ENCODE measurements at places on chromosomes 4 and X.

- no peak for DNase-seq
Measured at GRCh38 chr4:23483320-23483960, 406.4 kb downstream of the PPARGC1A start.

DNA sequence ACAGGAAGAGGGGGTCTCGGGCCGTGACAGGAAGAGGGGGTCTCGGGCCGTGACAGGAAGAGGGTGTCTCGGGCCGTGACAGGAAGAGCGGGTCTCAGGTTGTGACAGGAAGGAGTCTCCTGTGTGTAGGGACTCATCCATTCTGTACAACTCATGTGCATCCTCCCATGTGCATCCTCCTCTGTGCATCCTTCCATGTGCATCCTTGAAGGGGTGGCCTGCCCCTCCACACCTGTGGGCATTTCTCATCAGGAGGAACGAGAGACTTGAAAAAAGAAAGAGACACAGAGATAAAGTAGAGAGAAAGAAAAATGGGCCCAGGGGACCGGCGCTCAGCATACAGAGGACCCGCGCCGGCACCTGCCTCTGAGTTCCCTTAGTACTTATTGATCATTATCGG is 30.2 kb upstream of the PLCXD1 start:
- no peak for DNase-seq

DNA sequence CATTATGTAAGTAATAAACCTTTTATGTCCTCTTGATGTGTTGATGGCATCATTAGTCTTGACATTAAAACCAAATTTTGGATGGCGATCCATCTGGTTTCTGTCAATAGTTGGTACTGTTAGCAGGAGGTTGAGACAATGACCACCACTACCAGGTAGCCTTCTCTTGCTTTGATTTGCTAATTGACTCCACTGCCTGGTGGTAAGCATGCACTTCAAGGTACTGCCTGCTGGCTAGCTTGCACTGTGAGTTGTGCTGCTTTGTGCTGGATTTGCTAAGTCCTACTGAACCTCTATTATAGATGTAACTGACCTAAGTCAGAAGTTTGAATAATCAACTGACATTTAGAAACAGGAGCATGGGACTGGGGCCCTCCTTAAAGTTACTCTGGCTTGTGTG is 46.3 kb downstream of the ATP1B4 start:
- no peak for DNase-seq

- no peak for DNase-seq
Measured at GRCh38 chrX:134013092-134013497, 27.7 kb upstream of the GPC3 start.

- DNase-seq, result no peak
Measured at GRCh38 chr4:17324386-17324830, 187.5 kb downstream of the QDPR start.

- no peak for DNase-seq
Measured at GRCh38 chrX:53163436-53163835, 61.6 kb downstream of the KDM5C start.

- no peak for DNase-seq
Measured at GRCh38 chr4:94724016-94724790, 33.6 kb upstream of the BMPR1B start.

DNA sequence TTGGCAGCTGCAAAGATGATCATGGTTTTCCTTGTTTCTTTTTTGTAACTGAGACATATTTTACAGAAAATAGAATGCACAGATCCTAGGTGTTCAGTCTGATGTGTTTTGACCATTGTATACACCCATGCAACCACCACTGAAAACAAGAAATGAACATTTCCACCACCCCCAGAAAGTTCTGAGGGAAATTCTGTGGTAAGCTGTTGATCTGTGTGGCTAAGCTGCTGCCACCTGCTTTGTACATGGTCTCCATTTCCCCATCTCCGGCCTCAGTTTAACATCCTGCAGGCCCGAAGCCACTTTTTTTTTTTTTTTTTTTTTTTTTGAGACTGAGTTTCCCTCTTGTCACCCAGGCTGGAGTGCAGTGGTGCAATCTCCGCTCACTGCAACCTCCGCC is 65.3 kb downstream of the NYX start:
- DNase-seq, result peak; percentile 57

DNA sequence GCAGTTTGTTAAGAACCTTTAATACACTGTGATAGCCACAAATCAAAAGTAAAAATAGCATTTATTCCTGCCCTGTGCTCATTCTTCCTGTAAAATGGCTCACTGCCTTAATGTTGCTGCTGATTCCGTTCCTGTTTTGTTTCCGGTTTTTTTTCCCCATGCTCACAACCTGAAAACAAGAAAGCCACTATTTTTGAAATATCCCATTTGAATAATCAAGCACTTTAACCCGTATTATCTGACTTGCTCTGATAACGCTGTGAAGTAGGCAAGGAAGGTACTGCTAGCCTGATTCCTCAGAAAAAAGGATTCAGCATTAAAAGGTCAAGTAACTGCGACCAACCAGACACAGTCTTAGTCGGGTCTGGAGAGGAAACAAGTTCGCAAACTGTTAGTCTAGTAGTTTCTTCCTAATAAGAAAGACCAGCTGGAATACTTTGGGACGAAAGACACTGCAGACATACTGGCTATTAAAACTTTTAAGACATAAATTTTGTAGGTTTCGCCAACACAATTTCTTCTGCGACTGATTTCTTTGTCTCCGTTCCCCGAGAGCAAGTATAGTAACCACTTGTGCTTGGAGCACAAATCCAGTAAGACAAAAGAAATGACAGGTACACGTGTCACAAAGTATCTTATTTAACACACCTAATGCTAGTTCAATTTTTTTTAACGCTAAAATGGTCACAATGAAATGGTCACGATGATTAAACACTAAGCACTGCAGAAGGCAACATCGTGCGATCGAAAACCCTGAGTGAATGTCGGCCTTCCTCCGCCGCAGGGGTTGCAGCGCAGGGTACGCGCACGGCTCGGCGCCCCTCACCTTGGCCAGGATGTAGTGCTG is 802 bp downstream of the COX18 start:
- peak; percentile 25 for DNase-seq

- peak; percentile 79 for DNase-seq
Measured at GRCh38 chrX:10106806-10107205, 50.0 kb upstream of the CLCN4 start.

All from DND-41 (cell line).